ENCODE measurements at places on chromosomes 5 and 9.

DNA sequence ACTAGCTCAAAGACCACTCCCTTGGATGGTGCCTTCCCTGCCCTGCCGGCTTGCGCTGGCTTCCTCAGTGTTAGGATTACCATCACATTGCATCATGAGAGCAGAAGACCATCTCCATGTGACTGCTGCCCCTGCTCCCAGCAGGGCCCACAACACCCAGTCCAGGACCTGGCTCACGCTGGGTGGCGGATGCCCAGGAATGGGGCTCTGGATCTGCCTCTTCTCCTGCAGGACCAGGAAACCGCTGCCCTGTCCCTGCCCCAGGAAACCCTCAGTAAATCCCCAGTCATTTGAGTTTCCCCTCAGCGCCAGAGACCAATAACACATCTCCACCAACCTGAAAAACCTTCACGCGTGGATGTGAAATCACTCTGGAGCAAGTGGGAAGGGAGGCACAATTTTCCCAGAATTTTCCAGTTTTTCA lies 3.3 kb upstream of the RNF44 start:
- no peak for DNase-seq

- peak; percentile 24 for DNase-seq
These were observed 16.6 kb downstream of the GGTA1 start for GRCh38 chr9:121483049-121483448.

DNA sequence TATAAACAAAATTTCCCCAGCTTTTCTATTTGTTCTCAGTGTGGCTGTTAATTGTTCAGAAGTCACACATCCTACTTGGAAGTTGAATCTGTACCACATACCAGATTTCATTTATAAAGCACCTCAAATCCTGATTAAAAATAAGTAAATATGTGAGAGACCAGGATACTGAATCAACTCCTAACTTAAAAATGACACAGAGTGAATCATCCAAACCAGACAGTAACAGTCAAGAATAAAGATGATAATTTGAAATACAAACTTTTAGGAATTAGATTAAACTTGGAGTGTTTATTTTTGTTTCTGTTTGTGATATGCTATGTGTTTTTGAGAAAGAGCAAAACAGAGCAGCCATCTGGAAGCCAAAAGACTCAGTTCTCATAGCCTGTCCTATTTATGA lies 633.2 kb upstream of the RORB start:
- no peak for DNase-seq

DNA sequence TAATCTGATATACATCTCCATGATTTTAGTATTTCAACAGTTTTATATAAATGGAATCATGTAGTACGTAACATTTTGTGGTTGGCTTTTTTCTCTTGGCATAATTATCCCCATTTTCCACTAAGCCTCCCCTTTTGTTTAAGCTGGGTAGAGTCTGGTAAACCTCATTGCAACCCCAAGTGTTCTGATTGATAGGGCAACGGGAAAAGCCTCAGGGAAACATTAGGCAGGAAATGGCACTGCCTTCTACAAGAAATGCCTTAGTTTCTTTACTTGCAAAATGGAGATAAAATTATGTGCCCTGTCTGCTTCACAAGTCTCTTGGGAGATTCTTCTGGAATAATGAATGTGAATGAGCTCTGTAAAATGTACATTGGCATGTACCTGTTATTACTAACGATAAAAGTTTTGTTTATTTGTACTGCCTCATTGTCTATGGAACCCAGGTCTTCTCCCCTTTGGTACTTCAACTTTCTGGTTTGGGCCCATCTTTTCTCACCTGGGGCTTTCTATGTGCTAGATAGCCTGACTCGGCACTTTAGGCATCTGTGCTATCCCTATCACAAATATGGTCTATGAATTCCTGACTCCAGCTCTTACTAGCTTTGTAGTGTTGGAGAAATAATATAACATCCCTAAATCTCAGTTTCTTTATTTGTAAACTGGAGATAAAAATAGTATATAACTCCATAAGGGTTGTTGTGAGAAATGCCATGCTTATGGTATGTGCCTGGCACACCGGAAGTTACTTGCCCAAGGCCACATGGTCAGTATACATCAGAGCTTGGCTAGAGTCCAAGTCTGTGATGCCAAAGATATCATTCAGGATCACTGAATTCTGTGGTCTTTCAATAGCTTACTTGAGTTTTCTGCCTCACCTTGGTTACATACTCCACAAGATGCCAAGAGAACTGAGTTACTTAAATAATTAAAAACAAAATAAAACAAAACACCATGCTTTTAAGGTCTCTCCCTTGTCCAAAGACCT lies 48.2 kb upstream of the ZNF169 start:
- DNase-seq = no peak

- no peak for DNase-seq
These were observed 45.3 kb downstream of the CWC27 start for GRCh38 chr5:64814073-64814472.

GRCh38 chr5:167945542-167946384 lies 345.7 kb upstream of the WWC1 start:
- no peak for DNase-seq

DNA sequence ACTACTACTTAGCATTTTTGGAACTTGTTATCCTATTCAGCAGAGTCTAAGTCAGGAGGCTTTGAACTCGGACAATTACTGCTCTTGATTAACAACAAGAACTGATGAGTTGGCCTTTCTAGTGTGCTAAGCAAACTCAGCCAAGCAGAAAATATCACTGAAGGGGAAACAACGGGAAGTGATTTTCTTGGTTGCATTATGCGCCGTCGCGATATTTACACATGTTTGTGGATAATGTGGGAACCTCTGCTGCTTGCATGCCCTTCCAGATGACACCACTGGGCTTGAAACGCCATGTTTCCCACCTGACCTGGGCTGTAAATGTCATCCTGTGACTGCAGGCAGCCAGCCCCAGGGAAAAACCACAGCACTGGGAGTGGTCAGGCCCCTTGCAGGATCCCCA lies 205.5 kb downstream of the PAX5 start:
- DNase-seq = no peak

DNA sequence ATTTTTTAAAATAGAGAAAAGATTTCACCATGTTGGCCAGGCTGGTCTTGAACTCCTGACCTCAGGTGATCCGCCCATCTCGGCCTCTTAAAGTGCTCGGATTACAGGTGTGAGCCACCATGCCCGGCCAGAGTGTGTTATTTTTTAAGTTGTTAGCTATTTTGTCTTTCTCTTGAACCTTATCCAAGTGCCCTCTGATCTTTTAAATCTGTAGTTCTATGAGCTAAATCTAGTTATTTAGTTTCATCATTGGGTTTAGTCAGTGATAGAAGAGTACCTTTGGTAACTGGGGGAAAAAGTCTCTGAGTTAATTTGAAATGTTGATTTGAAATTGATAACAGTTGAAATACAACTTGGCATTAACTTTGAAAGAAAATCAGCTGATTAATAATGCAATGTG lies 88.3 kb downstream of the NNT start:
- no peak for DNase-seq

DNA sequence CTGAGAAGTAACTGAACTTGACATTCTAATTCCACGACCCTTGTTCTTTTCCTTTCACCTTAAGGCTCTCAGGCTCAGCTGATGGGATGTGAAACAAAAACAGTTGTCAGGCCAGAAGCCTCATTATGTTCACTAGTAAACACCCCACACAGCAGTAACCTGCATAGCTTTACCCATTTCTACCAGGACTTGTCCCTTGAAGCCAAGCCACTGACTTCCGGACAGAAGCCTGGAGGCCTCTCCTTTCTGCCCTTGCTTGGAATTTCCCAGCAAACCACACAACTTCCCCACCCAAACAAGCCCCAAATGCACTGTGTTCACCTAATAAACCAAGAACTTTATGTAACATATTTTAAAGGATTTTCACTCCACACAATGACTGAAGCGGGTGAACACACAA lies 19.6 kb downstream of the PRUNE2 start:
- DNase-seq = no peak

GRCh38 chr5:138949988-138950387 lies 74.9 kb upstream of the LRRTM2 start:
- DNase-seq = no peak

DNA sequence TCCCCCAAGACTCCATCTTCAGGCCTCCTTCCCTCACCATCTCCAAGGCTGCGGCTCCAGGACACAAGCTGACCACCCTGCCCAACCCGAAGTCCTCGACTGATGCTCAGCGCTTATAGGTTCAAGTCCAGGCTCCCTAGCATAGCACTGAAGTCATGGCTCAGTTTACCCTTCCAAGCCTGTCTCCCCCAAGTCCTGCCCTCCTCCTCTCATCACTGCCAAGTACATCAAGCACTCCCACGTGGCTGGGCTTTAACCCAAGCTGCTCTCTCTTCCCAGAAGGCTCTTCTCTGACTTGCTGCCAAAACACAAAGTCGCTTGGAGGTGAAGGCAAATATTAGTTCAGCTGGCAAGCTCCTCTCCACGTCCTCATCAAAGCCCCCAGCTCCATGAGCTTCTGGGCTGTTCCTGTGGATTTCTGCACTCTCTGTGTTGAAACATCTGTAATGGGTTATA lies 22.1 kb upstream of the MARCHF6 start:
- DNase-seq = no peak

DNA sequence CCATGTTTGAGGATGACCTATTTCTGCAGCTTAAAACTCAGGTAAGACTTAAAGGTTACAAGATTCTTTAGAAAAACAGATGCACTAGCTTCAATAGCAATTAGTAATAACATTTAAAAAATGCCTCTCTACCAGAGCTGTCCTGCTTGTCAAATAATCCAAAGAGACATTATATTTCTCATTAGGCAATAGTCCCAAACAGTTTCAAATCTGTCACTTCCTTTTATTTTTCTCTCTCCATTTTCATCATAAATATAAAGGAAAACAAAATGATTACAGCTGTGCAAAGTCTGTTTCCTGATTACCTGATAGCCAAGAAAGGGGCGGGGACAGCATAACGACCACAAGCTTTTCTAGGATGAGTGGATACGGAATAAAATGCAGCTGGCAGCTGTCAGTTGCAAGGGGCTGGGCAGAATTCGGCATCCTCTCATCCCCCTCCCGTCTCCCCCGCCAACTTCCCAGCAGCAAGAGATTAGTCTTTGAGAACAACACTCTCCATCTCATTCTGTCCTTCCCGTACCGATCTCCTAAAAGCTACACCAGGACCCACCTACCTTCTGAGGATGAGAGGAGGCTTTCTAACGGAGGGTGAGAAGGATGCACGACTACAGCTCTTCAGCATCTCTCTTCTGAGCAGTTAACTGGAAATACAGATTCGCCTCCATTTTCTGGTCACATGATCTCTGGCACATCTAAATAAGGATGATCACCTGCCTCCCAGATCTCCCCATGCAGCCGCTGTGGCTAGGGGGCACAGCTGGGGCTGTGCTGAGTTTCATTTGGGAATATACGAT lies 72.5 kb upstream of the PCA3 start:
- peak; percentile 28 for DNase-seq

- DNase-seq = no peak
These were observed 248.3 kb downstream of the FSTL4 start for GRCh38 chr5:133363807-133364587.

DNA sequence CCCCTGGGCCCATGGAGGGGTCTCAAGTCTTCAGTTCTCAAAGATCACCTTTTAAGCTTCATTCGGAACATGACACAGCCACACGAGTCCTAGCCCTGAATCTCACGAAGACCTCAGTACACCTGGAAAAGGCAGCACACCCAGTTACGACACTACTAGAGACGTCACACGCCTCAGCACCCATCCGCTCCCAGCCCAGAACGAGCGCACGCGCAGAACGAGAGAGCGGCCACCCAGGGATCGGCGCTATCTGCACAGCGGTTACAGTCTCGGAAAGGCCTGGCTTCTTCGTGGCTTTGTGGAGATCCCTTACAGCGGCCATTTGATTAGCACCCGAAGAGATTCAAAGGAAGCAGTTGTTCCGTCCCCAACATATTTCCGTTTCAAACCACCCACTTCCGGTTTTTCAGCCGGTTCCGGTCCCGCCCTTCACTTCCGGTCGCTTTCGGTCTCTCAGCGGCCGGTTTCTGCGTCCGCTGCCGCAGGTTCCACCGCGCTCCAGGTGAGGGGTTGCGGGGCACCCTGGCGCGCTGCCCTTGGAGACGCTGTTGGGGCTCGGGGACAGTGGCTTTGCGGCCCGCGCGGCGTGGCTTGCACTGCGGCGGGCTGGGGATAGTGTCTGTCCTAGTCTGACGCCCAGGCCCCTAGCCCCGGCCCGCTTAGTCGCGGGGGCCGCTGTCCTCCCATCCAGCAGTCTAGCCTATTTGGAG lies at the start of gene UBLCP1:
Gene UBLCP1 (plus strand): TSS at position 432 of the 710 bp plus-strand sequence. CDS start 5,626 bp downstream, outside the sequence.
- DNase-seq = peak; percentile 88

DNA sequence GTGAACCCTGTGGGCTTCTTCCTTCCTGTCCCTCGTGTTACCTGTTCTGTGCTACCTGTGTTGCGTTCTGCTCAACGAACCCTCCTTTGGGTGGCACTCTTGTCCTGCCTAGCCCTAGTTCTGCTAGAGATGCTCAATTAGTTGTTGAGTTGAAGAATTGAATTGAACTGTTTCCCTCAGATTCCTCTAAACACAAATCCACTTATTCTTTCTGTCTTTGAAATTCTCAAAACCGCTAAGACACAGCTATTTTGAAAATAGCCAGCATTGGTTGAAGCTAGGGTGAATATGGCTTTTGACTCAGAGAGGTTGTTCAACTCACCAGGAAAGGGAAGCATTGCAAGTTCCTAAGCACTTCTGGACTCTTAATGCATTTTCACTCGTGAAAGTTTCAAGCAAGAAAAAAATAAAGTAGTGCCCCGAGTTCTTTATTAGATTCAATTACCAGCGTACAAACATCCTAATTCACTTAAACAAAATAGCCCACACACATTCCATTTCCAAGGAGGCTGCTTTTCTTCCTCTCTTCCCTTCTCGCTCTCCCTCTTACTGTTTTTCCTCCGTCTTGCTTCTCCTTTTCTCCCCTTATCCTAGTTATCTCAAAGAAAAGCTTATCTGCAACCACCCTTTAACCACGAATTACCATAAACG lies 642 bp upstream of the ITGA1 start:
- no peak for DNase-seq

- peak; percentile 67 for DNase-seq
These were observed 23.6 kb downstream of the PCDHGC5 start for GRCh38 chr5:141512390-141512910.

DNA sequence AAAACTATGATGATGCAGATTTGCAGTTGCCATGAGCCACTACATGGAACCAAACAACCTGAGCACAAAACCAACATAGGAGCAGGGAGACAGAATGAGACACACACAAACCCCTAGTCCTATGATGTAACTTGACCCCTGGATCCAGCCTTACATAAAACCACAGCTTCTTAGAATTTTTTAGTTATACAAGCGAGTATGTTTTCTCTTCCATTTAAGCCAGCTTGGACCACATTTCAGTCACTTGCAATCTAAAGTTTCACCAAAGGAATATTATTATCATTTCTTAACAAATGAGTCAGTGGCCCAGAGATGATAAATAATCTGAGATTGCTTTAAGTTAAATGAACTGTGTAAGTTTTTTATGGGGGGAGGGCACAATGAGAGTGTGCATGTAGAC lies 6.8 kb downstream of the SPOCK1 start:
- DNase-seq = no peak

Data from suppressor macrophage treated with lipopolysaccharide for 1 hour (primary cell).